ENCODE measurements at places on chromosomes 2 and 18. TPM values are rescaled to one million over a fixed set of nuclear protein-coding genes. Genes with fewer than 3 reads are reported as not detected.
A peak's percentile ranks its signal among the peaks of the same experiment; 100 is the strongest.

GRCh38 chr2:26412091-26412673 lies 10.5 kb downstream of the DRC1 start:
- DNase-seq, result no peak

- DNase-seq, result no peak
Observed at GRCh38 chr2:173808718-173809117, 156.5 kb downstream of the SP3 start.

Gene PLEKHH2
- total RNA-seq, result not detected

DNA sequence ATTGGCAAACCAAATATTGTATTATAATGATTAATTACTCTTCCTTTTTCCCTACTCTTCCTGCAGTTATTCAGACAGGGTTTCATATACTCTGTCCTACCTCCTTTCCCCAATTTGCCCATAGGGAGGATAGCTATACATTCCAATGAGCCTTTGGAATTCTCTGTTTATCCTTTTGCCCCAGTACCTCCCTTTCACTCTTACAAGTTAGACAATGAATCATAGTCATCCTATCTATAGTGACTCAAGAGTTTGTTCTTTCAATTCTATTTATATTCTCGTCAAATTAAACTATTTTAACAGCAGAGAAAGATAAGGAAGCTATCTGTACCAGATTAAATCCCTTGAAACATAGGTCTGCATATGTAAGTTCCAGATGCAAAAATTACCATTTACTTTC lies 437.5 kb downstream of the NR4A2 start:
- no peak for DNase-seq

Gene ITGA4
- total RNA-seq, result 176 TPM

- DNase-seq, result no peak
Observed at GRCh38 chr2:45777996-45778719, 126.7 kb downstream of the PRKCE start.

- DNase-seq, result no peak
Observed at GRCh38 chr18:32308493-32309120, 118.8 kb downstream of the MEP1B start.

GRCh38 chr18:63480915-63481314 lies 4.2 kb downstream of the SERPINB5 start:
- peak; percentile 44 for DNase-seq

Gene NAT8
- total RNA-seq, result not detected

GRCh38 chr2:19865151-19865550 lies 36.6 kb downstream of the TTC32 start:
- DNase-seq, result no peak

DNA sequence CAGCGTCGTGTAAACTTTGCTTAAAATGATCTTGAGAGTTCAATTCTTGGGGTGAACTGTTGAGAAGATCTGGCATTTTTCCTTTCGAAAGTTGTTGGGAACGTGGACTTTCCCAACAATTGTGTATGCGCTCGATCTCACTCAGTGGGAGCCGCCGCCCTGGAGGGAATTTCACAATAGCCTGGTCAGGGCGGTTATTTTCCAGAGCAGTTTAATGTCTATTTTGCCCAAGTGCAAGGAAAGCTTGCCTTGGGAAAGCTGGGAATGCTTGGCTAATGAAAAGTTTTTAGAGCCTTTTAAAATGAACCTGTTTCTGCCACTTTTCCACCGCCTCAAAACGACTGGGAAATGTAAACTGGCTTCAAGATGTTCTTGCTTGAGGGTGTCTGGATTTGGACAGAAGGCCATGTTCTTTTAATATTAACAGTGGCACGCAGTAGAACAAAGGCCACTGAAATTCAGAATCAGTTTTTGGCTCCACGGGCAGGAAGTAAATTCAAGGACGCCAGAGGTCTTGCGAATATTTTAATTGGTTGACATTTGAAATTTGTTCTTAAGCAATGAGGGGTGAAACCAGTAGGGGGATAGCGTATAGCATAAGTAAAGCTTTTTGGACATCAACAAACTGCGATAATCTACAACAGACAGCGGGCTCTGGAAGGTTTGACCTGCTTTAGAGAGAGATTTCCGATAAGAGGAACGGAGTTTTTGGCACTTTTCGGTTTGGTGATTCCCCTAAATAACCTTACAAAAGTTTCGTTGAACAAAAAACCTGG lies 1.2 kb downstream of the CFLAR start:
- peak; percentile 92 for DNase-seq

- peak; percentile 75 for DNase-seq
Observed at GRCh38 chr18:51537487-51537886, 340.0 kb upstream of the MEX3C start.

- DNase-seq, result no peak
Observed at GRCh38 chr2:168819050-168819715, 16.7 kb downstream of the NOSTRIN start.

DNA sequence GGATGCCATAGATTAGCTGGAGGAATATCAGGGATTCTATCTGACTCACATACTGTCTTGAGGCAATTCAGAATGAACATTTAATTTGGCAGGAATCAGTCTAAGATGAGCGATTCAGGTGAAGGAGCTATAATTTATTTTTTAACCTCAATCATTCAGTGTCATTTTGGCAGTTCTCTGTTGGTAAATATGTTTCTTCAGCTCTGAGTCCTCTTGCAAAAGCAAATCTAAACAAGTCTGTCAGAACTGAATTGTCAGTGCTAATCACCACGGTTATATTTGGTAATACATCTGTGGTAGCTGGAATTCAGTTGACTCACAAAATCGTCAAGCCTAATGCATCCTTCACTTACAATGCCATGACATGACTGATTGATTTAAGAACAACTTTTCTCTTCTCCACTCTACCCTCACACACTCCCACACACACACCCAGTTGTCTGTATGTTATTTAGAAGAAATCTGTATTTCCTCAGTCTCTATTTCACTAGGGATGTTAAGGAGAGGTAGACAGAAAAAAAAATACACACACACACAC lies 516.6 kb upstream of the NXPH2 start:
- no peak for DNase-seq

Gene UGT1A5
- total RNA-seq, result not detected

DNA sequence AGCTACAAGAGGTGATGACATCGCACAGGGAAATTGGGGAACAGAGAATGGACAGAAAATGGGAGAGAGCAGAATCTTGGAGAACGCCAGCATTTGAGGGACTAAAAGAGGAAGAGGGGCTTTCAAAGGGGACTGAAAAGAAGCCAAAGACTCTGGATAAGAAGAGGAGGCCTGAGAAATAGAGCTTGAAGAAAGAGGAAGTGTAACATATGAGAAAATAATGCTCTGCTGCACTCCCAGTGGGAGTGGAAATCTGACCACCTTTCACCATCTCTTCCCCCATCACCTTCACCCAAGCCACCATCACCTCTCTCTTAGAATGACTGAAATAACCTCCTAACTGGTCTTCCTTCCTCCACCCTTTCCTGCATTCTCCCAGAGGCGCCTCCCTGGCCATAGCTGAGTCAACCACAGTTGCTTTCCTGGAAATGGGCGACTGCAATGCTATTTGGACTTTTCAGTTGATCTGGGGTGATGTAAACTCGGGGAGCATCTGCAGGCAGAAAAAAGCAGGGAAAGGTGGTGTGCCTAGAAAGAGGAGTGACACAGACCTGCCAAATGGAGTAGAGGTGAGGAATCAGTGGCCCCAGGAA lies 16.8 kb downstream of the CXCR1 start:
- peak; percentile 51 for DNase-seq

GRCh38 chr2:62195421-62196277 lies at the start of gene B3GNT2:
B3GNT2 (plus strand) TSS chr2:62196115; CDS start chr2:62222221, 26,106 bp downstream.
- peak; percentile 95 for DNase-seq

- DNase-seq, result no peak
Observed at GRCh38 chr2:179250848-179251504, 13.7 kb downstream of the SESTD1 start.

DNA sequence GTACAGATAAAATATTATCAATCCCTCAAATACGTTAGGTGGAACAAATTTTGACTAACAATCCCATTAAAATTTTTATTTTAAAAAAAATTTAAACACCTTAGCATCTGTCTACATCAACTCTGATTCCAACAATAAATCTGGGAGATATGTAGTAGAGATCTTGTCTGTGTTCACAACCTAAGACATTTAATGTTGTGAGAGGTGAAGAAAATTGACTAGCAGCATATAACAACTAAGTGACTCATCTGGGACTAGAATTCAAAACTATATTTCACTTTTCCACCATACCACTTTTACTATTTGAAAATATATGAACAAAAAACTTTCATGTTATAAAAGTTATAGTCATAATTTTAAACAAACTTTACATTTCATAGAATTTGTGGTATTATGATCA lies 97.9 kb downstream of the ATAD2B start:
- no peak for DNase-seq

DNA sequence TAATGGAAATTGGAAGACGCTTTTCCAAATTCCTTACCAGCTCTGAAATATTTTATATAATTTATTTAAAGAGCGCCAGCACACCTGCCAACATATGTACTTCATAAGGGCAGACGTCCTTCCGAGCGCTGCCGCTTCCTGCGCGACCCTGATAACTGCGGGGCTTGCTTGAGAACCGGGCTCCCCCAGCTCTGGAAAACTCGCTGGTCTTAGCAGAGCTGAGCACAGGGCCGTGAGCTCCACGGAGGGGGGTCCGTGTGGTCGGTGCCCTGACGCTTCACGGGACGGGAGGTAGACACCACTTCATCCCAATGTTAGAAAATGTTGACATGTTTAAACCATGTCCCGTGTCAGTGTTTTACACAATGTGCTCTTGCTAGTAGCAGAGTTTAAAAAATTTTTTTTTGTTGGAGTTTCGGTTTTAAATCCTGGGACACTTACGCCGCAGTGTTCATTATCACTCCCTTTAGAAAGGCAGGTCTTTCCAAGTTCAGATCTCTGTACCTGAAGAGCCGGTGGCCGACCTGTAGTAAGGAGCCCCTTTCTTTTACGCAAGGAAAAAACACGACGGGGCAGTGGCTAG lies 1.6 kb downstream of the NFATC1 start:
- no peak for DNase-seq

DNA sequence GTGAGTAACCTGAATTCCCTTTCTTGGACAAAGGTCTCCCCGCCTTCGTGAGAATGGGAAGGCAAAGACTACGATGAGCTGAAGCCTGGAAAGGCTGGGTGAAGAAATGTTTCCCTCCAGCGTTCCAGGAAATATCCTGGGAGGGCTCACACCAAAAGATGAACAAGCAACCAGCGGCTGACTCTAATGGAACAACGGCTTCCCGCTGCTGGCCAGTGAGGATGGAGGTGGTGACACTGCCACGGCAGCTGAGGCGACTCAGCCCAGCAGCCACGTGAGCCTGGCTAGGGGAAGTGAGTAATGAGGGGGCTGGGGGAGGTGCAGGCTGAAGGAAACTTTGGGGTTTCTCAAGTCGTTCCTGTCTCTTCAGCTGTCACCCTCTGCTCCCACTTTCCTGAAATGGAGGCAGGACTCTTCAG lies 105.0 kb upstream of the SMAD7 start:
- DNase-seq, result no peak

Gene CGREF1
- not detected for total RNA-seq

DNA sequence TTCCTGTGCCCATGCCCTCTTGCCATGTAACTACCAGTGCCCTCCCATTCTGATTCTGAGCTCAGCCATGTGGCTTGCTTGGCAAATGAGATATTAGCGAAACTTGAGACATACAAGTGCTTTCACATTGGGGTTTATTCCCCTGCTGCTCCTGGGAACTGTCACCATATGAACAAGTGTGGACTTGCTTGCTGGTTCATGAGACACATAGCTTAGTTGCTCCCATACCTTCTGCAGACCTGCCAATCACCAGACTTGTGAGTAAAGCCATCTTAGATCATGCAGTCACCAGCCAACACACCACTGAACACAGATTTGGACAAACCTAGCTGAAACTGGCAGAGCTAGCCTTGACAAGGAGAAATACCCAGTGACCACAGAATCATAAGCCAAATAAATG lies 155.1 kb downstream of the SS18 start:
- no peak for DNase-seq

GRCh38 chr2:14903709-14904374 lies 271.3 kb downstream of the LRATD1 start:
- DNase-seq, result peak; percentile 92

DNA sequence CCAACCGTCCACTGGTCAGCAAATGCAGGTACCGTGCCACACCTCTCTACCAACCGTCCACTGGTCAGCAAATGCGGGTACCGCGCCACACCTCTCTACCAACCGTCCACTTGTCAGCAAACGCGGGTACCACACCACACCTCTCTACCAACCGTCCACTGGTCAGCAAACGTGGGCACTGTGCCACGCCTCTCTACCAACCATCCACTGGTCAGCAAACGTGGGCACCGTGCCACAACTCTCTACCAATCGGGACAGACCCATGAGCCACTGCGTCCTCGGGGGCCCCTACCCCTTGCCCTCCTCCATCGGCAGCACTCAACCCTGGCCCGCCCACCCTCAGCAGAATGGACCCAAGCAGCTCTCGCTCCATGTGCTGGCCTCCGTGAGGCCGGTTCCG lies 226.4 kb upstream of the SALL3 start:
- DNase-seq, result no peak

GRCh38 chr2:138121666-138122661 lies 157.7 kb downstream of the HNMT start:
- DNase-seq, result no peak

DNA sequence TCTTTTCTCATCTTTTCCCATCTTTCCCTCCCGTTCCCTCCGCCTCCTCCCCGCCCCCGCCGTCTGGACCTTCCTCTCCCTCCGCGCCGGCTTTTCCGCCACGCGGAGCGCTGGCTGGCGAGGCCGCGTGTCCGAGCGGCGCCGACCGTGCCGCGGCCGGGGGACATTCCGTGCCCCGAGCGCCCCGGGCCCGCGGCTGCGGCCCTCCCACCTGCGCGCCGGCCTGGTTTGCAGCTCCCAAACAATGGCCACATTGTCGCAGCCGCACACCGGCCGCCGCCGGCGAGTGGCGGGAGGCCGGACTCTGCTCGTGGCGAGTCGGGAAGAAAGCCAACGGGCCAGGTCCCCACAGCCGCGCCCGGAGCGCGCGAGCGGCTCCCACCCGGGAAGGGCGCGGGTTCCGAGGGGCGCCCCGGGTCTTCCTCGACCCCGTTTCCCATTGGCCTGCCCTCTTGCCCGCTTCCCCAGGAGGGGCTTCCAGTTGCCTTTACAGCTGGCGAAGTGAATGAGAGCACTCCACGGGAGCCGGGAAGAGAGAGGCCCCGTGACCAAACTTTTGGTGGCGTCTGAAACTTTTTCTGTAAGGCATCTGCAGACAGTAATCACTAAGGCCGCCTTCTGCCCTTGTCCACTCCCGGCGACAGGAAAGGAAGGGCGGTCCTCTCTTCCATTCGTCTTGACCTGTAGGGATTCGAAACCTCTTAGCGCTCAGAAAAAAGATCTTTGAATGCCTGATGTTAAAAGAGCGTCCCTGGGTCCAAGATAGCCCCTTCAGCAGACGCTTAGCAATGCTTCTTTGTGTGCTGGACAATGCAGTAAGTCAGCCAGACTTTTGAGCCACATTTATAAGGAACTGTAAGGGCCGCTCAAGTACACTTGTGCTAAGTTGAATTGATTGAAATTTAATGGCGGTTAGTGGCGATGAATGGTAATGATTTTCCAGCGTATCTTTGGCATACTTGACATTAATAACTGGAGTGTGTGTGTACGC lies 6.2 kb downstream of the GLI2 start:
- DNase-seq, result no peak

Gene SULT1C2
- total RNA-seq, result not detected

DNA sequence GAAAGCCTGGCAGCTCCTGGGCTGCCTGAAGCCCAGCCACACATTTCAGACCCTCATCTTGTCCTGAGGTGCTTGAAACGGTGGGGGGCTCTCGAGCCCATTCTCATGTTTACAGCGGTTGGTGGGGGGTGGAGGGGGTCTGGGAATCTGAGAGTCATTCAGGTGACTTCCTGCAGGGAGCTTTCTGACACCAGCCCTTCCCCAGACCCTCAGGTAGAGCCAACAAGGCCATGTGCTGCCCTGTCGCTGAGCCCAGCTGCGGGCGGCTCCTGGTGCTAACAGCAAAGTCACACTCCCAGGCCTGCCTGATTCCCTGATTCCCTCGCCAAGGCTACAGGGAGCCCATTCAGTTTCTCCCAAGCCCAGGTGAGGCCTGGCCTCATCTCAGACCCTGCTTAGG lies 324.9 kb upstream of the MEX3C start:
- DNase-seq, result no peak
